Activated naive CD4-positive, alpha-beta T cell (primary cell): ENCODE measurements at places on chromosomes 7 and 10.

DNA sequence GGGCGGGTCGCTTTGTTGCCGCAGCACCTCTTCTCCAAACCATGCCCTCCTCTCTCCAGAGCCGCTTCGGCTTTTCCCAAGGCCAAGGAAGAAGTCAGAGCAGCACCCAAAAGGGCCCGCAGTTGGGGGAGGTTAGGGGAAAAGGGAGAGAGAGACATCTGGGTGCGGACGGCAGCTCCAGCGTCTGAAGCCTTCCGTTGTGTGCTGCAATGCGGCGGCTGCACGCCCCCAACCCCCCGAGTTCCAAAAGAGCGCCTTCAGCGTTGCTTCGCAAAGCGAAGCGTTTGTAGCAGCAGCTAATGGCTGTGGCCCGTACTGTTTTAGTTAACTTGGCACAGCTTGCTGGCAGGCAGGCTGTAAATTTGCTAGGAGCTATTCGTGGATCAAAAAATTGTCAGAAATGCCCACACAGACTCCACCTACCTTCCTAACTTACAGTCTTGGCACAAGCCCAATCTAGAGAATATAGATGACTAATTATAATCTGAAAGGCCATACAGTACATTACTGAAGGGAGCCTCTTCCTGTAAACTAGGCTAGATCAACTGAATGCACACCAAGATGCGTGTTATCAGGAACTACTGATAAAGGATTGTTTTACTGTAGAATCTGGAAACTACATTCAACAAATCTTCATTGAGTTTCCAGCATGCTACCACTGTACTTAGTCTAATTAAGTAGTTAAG is 1.1 kb upstream of the KBTBD2 start:
- DNase-seq: peak; percentile 12

DNA sequence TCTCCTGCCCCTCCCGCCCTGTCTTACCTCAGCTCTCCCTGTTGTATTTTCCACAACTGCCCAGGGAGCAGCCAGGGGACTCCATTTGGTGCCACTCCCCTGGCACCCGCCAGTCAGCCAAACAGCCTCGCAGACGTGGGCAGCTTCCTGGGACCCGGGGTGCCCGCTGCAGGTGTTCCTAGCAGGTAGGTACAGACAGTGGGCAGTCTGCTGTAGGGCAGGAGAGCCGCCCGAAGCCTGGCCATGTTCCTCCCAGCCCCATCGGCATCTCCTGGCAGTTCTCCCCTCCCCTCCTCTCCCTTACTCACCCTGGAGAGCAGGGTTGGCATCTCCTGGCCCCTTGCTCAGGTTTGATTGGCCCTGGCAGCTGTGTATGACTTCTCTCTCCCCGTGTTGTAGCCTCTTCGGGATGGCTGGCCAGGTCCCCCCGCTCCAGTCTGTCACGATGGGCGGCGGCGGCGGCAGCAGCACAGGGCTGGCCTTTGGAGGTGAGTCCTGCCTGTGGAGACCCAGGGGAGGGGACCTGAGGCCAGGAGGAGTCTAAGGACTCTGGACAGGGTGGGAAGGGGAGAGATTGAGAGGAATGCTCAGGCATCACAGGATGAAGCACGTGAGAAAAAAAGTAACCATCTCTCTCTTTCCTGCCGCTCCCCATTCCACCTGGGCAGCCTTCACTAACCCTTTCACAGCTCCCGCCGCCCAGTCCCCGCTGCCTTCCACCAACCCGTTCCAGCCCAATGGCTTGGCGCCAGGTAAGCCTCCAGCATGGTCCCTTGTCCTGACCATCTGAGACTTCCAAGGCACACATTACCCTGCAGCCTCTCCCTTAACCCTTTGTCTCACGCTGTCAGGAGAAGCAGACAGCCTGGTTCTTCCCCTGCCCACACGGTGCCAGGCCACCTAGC is 11.3 kb downstream of the SAP25 start:
- no peak for DNase-seq

DNA sequence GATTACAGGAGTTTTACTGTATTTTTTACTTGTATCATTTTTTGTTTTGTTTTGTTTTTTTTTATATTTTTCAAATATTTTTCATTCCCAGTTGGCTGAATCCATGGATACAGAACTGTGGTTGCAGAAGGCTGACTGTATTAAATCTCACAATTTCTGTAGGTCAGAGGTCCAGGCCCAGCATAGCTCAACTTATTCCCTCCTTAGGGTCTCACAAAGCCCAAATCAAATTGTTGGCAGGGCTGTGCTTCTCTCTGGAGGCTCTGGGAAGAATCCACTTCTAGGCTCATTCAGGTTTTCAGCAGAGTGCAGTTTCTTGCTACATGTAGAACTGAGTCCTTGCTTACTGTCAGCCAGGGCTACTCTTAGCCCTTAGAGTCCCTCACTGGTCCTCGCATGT is 22.6 kb downstream of the TSPAN14 start:
- DNase-seq: no peak

DNA sequence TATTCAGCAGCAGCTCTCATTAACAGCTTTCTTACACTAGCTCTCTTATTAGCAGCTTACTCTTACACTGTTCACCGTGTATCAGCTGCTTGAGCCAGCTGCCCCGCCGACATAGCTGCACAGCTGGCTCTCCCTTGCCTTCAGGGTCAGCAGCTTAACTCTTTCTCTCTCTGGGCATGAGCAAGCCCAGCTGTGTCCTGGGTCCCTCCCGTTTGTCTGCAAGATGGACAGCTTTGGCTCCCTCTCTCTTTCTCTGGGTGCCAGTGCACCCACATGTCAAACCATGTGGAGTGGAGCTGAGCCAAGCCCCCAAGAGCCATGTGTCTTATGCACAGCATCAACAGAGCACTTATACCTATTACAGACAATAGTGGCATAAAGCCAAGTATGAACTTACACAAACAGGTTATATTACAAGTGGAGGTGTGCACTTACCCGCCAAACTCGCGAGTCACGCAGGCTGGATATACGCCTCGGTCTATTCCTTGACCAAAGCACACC is 35.7 kb upstream of the MTPAP start:
- no peak for DNase-seq

DNA sequence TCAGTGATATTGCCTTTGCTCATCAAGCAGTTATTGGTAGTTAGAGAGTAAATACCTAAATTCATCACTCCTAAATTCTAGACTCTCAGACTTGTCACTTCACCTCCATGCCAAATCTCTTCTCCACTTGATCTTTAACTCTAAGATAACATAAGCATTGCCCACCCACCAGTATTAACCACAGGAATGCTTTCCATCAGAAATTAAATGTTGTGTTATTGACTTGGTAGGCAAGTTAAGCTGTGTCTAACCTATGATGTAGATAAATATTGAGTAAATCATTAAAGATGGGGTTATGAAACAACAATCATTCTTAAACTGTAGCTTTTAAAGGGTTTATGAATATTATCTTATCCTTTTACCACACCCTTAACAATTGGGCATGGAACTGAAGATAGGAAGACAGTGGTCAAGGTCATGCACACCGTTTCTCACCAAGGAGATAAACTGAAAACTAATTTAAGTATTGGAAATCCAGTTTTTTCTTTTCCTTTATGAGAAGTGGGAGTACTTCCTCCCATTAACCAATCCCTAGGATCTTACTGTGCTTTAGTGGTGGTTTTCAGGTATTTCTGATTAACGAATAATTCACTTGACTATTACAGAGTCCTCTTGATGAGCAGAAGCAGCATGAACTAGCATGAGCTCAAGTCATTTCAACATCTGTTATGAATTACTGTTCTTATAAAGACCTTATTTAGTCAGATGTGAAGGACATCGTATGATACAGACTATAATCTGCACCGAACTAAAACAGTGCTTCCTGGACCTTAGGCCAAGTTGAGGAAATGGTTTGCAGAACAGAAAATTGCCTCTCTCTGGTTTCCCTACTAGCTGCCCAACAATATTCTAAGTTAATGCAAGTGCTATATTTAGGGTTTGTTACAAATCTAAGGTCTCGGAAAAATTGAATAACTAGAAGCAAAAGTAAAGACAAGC is 142.0 kb downstream of the LCOR start:
- no peak for DNase-seq

DNA sequence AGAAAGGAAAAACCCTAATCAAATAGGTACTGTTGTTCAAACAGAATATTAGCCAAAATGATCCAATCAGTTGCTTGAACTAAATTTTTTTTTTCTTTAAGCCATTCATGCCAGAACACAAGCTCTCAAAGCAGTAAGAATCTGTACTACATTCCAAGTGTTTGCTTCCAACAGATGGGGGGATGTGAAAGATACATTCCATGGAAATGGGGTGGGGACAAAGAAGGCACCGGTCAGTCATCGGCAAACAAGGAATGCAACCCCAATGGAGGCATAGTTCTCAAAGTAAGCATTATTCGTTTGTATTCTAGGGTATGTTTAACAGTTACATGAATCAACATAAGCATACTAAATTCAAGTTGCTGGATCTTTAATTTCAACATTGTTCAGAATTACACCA is 32.5 kb downstream of the C10orf143 start:
- DNase-seq: no peak

- DNase-seq: no peak
Observed at GRCh38 chr10:80405626-80406025, 2.7 kb upstream of the PRXL2A start.

GRCh38 chr10:20948686-20949327 is 51.7 kb upstream of the NEBL start:
- no peak for DNase-seq

DNA sequence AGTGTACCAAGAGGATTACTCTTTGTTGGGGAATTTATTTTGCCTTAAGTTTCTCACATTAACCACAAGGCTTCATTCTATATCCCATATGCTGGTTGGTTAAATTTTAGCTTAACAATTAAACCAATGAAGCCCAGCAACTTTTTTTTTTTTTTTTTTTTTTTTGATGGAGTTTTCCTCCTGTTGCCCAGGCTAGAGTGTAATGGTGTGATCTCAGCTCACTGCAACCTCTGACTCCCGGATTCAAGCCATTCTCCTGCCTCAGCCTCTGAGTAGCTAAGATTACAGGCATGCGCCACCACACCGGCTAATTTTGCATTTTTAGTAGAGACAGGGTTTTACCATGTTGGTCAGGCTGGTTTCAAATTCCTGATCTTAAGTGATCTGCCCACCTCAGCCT is 75.0 kb upstream of the MKX start:
- no peak for DNase-seq

- no peak for DNase-seq
Observed at GRCh38 chr7:13801669-13802068, 187.8 kb downstream of the ETV1 start.

GRCh38 chr7:44284881-44285541 is 40.4 kb downstream of the CAMK2B start:
- DNase-seq: no peak

- DNase-seq: no peak
Observed at GRCh38 chr7:157480371-157481050, 143.7 kb downstream of the DNAJB6 start.

DNA sequence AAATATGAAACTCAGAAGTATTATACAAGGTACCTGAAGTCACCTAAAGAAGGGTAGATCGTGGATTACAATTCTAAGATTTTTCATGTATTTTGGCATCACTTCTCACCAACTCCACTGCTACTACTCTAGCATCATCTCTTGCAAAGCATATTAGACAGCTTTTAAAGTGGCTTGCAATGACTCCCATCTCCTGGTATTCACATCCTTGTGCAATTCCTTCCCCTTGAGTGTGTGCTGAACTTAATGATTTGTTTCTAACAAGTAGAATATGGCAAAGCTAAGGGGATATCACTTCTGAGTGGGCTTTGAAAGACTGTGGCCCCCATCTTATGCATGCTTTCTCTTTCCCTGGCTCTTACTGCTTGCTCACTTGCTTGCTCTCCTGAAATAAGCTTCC is 280.2 kb downstream of the SNX13 start:
- DNase-seq: no peak

GRCh38 chr7:74173491-74173865 is 678 bp upstream of the EIF4H start:
- DNase-seq: no peak

GRCh38 chr10:6501931-6502330 is 78.1 kb downstream of the PRKCQ start:
- no peak for DNase-seq

DNA sequence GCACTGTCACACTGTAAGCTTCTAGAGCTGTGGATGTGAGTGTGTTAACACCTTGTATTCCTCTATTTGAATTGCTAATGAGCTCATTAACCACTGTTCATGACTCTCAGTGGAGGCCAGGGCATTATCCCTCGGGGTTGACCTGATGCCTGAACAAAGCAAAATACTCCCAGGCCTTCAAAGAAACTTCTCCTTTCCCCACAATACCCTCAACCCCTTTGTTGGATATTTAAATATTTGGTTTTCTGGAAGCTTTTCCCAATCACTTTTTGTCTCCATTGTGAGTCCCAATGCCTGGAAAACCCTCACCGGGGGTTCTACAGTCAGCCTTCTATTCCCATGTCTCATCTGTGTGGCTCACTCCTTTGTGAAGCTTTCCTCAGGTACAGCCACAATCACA is 780.1 kb downstream of the PHTF2 start:
- DNase-seq: no peak

DNA sequence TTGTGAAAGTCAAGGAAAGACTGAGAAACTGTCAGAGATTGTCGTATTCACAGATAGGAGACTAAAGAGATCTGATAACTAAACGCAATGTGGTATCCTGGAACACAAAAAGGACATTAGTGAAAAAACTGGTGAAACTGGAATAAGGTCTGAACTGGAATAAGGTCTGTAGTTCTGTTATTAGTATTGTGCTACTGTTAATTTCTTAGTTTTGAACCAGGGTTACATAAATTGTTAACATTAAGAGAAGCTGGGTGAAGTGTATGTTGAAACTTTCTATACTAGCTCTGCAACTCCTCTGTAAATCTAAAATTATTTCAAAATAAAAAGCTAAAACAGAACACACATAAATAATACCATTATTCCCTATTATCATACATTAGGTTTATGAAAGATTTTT is 3.4 kb upstream of the NT5C2 start:
- DNase-seq: no peak

- DNase-seq: no peak
Observed at GRCh38 chr10:66258693-66259092, 667.1 kb upstream of the LRRTM3 start.

DNA sequence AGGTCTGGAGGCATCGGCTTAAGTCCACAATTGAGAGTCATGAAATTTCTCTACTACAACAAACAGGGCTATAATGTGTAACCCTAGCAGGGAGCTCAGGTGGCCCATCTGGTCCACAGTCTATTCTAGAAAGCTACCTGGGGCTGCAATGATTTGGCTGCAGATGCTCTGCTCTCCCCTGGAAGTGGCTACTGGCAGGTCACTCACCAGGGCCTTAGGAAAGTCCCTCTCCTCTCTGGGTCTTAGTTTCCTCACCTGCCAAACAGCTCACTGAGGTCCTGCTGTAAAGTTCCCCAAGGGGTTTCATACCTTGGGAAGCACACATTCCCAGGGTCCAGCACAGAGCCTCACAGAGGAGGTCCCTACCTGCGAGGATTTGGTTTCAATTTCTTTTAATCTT is 2.5 kb downstream of the IGFBP3 start:
- no peak for DNase-seq
